Aorta (tissue), 5 donors: ENCODE measurements at places on chromosomes 3 and 15.

DNA sequence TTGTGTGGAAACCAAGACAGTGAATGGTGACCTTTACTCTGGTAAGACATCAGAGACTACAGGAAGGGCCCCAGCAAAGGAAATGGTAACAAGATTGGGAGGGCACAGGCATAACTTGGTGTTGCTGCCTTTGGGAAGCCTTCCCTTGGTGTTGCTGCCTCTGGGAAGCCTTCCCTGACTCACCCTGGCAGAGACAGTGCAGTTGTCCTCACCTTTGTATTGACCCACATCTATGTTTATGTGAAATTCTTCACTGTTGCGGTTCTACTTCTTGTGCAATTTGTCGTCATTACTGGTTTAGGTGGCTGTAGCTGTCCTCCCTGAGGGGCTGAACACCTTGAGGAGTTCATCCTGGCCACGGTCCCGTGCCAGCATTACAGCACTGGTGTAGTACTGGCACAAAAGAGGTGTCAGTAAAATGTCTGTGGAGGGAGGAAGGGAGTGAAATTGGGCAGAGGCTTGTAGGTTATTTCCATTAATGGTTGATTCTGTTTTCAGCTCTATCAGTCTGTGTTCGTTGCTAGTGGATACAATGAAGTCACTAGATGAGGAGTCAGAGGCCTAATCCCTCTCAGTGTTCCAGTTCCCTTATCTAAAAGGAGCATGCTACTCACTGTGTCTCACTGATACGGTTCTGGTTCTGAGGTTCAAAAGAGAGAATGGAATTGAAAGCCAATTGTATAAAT lies 21.6 kb downstream of the IFT122 start:
- no peak for DNase-seq

GRCh38 chr3:71652781-71653413 lies 69.4 kb upstream of the FOXP1 start:
- DNase-seq = peak; percentile 70

- DNase-seq = no peak
Measured at GRCh38 chr3:100981164-100981911, 11.9 kb downstream of the ABI3BP start.

DNA sequence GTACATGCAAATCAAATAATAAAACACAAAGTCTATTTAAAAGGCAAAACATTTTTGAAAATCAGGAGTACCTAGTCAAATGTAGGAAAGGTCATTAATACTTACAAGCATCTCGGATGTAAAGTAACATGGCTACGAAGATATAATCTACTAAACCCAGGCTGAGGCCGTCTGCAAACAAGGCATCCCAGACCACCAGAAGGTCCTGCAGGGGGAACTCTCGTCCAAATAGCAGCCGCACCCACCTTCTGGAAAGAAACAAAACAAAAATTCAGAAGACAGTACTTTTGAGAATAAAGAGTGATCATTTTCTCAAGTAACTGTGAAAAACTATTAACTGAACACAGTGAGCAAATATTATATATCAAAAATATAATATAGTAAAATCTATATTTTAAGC lies 423.1 kb downstream of the PLCL2 start:
- DNase-seq = no peak

DNA sequence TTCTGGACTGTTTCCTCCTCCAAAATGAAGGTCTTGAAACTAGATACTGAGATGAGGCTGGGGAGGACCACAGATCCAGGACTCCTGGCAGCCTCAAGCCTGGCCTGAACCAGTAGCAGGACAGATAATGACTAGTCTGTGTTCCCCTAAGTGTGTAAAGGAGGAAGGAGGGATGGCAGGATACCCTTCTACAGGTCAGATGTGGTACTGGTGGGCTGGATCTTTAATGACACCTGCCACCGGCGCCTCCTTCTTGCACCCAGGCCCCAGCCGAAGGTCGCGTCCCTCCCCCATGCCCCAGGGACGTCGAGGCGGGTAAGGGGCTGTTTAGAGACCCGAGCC lies 556 bp downstream of the USP19 start:
- no peak for DNase-seq

- DNase-seq = no peak
Measured at GRCh38 chr15:98232761-98233160, 272.3 kb downstream of the ARRDC4 start.

GRCh38 chr15:58839485-58839884 lies 68.4 kb downstream of the MINDY2 start:
- no peak for DNase-seq

GRCh38 chr3:36904641-36905040 lies 40.2 kb downstream of the TRANK1 start:
- no peak for DNase-seq

DNA sequence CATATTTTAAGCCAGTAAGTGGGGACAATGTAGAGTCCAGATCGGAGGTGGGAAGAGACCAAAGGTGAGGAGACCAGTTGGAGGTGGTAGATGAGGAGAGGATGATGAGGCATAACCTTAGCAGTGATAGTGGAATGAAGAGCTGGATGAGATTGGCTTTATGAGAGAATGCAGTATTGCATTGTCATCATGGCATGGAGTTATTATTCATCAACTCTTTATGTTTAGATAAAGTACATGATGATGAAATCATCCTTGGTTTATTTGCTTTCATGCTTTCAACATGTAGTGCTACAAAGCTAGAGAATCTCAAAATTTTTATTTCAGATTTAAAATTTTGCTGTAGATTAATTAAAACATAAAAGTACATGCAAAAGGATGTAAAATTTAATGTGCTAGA lies 64.0 kb downstream of the PPM1L start:
- DNase-seq = no peak

- no peak for DNase-seq
Measured at GRCh38 chr3:172309741-172310427, 138.4 kb downstream of the GHSR start.

DNA sequence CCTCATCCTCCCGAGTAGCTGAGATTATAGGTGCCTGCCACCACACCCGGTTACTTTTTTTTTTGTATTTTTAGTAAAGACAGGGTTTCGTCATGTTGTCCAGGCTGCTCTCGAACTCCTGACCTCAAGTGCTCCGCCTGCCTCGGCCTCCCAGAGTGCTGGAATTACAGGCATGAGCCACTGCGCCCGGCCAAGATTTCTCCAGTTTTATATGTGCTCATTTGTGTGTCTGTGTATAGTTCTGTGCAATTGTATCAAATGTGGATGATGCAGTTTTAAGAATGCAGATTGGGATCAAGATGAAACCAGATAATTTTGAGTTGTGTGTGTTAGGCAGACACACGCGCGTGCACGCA lies 68.3 kb downstream of the SLCO3A1 start:
- DNase-seq = peak; percentile 59

DNA sequence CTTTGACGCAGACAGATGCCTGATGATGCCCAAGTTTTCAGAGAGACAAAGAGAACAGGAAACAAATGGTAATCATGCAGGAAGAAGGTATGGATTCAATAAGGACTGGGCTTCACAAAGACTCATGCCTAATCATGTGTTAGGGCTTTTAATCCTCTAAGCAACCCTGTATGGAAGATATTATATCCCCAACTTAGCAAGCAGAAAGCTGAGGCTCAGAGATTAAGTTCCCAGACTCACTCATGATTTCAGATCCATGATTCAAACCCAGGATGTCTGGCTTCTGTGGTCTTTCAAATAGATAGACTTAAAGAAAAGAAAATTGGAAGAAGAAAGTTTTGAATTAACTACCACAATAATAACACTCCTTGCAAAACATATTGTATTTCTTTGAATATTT lies 4.1 kb upstream of the CLASP2 start:
- no peak for DNase-seq

GRCh38 chr15:35519541-35520149 lies 26.3 kb downstream of the DPH6 start:
- no peak for DNase-seq

DNA sequence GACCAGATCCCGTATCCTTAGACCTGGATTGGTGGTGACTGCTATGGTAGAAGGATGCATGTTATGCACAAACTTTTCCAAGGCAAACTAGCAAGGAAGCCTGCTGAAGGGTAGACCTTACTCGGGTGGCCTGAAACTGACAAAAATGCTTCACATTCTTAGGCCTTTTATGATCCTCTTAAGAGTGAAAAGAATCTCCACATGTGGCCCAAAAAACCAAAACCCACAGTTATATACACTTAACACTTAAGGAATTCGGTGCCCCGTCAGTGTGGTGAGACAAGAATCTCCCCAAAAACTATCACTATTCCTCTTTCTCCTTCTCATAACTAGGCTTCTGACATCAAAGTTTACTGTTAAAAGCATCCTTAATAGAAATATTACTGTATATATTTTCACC lies 130.1 kb upstream of the SOX2 start:
- DNase-seq = no peak

DNA sequence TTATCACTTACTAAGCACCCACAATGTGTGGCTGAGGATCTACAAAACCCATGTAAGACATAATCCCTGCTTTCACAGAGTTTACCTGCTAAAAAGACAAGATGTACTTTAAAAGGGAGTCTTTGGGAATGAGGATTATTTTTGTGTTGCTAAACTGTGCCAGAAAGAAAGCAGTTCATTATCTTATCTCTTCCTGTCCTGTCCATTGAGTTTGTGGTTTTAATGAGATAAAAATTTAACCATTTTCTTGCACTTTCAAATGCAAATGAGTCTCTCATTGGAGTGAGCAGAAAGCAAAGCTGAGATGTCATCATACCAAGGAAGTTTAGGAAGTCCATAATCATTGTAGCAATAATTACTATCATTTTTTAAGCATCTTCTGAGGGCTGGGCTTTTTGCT lies 231.2 kb upstream of the ADAMTS9 start:
- DNase-seq = no peak

- DNase-seq = no peak
Measured at GRCh38 chr3:128624526-128625138, 26.0 kb downstream of the RPN1 start.

DNA sequence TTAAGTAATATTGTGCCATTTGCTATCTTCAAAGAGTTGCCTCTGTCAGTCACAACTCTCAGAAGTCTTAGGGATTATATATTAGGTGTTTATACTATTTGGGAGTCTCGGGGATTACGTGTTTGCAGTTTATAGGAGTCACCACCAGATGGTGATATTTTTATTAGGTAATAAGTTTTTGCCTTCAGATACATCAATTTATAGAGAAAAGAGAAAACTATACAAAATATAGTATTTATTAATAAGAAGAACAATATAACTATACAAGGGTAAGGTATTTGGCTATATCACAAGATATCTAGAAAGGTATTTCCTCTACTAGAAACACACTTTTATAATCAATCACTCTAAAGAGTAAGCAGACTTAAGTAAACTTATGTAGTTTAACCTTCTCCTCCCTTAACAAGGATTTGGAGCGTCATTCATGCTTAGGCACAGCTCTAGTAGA lies 10.7 kb upstream of the DHX36 start:
- DNase-seq = no peak

- DNase-seq = no peak
Measured at GRCh38 chr15:37794947-37795346, 139.5 kb upstream of the TMCO5A start.

GRCh38 chr3:110881069-110881468 lies 190.5 kb upstream of the NECTIN3 start:
- peak; percentile 46 for DNase-seq

- DNase-seq = no peak
Measured at GRCh38 chr3:27022096-27022761, 347.0 kb downstream of the NEK10 start.

- DNase-seq = no peak
Measured at GRCh38 chr3:113533534-113533892, 1.2 kb downstream of the SIDT1 start.
